ENCODE measurements at places on chromosomes 13 and 19.

GRCh38 chr13:82058364-82058763 lies 1717.4 kb upstream of the SPRY2 start:
- DNase-seq = no peak

- no peak for DNase-seq
Observed at GRCh38 chr13:105465251-105465650, 1070.2 kb downstream of the EFNB2 start.

- DNase-seq = peak; percentile 66
Observed at GRCh38 chr13:101452519-101453485, at the start of gene ITGBL1. Gene ITGBL1, plus strand, starts transcription at chr13:101452675. Its CDS starts 159 bp downstream, at chr13:101452834.

DNA sequence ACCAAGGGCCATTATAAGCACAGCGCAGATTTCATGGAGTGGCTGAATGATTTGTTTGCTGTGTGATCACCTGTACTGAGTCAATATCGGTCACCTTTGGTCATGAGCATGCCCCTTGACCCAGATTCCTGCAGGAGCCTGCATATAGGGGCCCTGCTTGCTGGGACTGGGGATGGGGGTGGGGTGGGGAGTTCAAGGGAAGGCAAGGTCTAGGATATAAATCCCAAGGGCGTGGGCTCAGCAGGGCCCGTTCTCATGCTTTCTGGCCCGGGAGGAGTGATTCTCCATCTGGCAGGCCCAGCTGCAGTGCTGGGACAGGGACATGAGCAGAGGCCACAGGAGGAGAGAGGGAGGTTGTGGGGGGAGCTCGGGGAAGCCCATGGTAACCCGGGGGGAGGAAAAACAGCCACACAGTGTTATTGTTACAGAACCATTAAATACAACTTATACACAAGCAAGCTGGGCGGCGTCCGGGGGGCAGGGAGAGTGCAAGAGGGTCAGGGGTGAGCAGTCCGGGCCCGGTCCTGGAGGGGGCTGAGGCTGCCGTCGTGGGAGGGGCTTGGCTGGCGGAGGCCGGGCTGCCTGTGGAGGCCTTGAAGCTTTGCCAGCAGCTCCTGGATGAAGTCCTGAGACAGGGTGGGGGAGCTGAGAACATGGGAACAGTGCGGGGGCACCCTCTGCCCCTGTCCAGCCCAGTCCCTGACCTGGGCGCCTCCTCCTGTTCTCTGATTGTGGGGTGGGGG lies 5.2 kb downstream of the PPP1R14A start:
- peak; percentile 83 for DNase-seq

DNA sequence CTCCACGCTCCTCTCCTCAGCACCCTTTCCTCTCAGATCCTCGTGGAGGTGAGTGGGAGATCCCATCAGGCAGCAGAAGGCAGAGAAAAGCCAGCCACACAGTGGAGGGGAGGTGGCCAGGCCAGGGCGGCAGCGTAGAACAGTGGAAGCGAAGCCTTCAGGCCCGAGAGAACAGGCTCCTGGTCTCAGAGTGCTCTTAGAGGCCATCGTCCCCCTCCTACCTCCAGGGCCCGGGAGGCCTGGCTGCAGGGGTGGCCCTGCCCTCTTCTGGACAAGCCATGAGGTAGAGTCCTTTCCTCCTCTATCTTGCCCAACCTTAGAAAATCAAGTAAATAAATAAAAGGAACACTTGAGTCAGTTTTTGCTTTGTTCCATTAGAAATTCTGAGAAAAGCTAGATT lies 202.0 kb downstream of the KATNAL1 start:
- DNase-seq = no peak

DNA sequence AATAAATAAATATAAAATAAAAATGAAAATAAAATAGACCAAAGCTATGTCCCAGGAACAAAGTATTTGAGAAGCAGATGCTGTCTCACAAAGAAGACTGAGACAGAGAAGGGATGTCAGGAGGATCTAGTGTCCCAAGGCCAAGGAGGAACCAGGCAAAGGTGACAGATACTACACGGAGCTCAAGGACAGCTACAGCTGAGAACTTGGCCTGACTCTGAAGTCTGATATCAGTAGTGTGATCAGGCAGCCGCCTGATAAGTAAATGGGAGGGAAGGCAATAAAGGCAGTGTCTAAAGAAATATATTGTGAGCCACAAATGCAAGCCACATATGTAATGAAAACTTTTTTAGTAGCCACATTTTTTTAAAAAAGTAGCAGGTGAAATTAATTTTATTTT lies 20.4 kb upstream of the NANOS3 start:
- DNase-seq = no peak

DNA sequence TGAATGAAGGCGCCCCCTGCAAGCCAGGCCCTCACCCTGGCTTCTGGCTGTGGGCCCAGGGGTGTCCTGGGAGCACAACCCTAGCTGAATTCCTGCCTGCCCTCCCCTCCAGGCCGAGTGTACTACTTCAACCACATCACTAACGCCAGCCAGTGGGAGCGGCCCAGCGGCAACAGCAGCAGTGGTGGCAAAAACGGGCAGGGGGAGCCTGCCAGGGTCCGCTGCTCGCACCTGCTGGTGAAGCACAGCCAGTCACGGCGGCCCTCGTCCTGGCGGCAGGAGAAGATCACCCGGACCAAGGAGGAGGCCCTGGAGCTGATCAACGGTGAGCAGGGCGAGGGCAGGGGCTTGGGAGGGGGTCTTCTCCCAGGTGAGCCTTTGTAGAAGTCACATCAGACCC lies 3.2 kb downstream of the PIN1 start:
- peak; percentile 46 for DNase-seq

DNA sequence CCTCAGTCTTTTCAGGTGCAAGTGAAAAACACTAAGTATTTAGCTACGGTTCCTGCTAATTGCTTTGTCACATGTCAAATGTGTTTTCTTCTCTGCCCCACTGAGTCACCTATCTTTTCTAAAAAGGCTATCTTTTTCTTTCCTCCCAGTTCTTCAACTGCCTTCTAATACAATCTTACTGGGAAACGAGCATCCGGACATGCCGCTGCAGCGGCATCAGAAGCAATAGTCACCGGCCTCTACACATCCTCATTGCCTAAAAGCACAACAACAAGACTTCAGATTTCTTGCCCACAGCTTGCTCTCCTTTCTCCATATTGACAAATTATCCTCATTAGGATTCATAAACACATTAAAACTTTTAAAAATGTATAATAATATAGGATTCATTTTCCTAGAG lies 1.2 kb downstream of the PCDH9 start:
- no peak for DNase-seq

DNA sequence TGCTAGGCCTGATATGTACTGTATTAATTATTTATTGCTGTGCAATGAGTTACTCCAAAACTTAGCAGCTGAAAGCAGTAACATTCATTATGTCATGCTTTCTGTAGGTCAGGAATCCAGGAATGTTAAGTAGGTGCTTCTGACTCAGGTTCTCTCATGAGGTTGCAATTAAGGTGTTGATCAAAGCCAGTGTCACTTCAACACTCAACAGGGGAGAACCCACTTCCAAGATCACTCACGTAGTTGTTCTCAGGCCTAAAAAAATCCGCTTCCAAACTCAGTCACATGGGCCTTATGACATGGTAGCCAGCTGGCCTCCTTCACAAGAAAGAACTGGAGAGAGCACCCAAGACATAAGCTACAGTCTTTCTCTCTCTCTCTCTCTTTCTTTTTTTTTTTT lies 211.1 kb upstream of the NBEA start:
- no peak for DNase-seq

GRCh38 chr13:114161028-114161556 lies 18.0 kb upstream of the CFAP97D2 start:
- no peak for DNase-seq

- DNase-seq = no peak
Observed at GRCh38 chr13:95121516-95121915, 179.7 kb downstream of the ABCC4 start.

DNA sequence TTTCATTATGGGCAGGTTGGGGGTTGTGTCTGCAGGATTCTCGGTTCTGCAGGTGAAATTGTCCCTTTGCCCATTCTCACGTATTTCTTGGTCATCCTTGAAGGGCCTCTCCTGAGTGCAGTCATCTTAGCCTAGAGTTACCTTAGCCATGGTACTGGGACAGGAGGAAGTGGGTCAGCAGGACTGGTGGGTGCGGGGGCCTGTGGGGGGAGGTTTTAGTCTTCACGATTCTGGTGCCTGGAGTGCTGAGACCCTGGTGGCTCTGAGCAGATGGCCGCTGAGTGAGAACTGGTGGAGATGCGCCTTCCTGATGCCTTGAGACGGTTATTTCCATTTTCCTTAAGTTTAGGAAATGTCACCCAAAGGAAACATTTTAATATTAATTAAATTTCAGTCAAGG lies 11.8 kb downstream of the COL4A2 start:
- no peak for DNase-seq

DNA sequence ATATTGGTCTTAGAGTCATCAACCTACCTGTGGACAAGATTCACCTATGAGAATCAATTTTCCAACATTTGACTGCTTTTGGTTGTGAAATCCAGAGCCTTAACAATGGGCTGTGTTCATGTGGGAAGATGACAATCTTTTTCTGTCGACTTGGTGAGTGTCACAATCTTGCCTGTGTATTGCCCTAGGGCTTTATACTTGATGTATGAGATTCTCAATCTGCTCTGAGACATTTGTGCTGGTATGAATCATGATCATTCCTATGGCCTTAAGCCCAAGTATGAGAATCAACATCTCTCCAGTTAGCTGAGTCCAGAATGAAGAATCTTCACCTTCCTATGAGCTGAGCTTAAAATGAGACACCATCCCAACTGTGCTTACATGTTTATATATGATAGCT lies 68.7 kb downstream of the ZNF726 start:
- DNase-seq = no peak

DNA sequence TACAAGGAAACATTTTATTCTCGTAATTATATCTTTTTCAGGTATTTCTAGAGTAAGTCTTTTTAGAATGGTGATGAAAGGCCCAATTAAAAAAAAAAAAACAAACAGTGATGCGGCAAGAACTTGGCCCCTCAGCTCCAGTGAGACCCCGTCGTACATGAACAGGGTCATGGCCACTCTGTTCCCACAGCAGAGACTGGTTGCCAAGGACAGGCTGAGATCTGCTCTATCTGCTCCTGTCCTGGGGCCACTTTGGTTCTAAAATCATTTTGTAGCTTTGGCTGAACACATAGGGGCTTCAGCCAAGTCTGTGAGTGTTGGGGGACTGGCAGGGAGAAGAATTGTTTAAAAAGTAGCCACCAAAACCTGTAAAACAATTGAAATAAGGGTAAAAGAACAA lies 286.9 kb downstream of the RFC3 start:
- no peak for DNase-seq

GRCh38 chr19:35712567-35713505 lies 5.0 kb upstream of the KMT2B start:
- DNase-seq = no peak

DNA sequence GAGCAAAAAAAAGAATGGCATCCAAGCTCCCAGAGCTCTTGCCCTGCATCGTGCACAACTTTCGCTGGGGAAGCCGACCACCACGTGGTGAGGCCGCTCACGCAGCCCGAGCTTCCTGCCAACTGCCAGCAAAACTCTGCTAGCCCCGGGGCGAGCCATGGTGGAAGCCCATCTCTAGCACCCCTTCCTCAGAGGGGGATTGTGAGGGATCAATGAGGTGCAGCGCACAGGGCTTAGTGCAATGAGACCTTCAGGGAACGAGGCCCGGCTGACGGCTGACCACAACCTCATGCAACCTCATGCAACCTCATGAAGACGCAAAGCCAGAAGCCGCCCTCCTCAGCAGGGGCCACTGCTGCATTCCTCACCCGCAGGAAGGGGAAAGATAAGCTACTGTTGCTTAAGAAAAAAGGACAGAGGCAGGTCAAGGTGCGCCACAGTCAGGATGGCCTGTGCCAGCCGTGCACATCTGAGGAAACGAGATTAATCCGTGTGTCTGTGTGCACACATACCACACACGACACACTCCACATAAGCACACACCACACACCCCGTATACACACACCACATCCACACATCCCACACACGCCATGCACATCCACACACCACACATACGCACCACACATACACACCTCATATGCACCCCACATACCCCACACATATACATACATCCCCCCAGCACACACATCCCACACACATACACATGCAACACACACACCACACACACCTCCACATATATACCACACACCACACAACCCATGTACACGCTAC lies 9.6 kb downstream of the HSPBP1 start:
- no peak for DNase-seq

- no peak for DNase-seq
Observed at GRCh38 chr13:48891586-48891985, 84.1 kb upstream of the FNDC3A start.

GRCh38 chr13:26034018-26034417 lies 17.8 kb downstream of the SHISA2 start:
- no peak for DNase-seq

DNA sequence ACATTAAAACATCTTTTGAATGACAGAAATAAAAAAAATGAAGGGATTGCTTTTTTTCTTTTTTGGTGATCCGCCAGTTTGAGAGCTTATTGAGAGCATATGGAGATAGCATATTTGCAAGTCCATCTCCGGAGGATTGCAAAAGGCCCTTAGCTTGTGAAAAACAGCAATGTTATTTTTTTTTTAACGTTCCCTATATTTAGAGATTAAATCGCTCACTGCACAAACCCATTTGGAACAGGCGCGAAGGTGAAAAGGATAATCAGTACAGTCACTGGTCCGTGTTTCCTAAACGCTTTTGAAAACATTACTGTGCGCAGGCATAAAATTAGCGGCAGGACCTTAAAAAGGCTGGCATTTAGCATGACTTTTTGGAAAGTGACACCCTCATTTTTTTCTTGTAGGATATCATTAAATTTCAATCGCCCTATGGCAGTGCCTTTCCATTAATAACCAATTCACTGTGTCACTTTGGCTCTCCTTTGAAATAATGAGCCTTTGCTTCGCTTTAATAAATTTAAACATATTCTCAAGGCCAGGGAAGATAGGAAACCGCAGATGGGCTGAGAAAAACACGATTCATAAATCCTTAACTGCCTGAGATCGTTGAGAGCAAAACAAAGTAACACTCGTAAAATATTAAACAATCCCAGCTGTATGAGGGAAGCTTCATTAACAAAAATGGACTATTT lies 342.2 kb downstream of the DACH1 start:
- no peak for DNase-seq

DNA sequence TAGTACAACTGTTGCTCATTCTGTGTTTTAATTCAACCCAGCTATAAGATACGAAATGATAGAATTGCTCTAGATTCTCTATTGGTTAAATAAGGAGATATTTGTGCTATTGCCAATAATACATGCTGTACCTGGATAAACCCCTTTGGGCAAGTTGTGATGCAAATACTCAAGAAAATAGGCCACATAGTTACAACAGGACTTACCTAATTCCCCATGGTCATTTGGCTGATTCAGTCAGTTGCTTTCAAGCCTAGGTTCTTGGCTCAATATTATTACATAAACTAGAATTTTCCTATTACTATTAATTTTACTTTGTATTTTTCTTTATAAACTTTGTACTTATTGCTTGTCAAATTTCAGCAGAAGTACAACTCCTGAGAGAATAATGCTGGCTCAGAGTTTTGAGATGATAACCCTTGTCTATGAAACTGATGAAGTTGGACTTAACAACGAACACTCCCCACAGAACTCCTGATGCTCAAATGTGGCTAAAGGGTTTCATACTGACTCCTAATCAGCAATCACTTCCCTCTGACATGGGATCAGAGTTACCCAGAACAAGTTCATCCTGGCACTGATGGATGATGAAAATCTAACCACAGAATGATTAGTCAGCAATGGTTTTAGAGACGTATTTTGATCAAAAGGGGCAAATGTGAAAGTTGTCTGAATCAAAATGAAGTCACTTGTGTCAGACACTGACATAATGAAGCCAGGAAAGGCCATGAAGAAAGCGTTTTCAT lies 221.1 kb downstream of the ITGBL1 start:
- DNase-seq = no peak

All from Right ventricle myocardium superior (tissue), 1 donor.